ENCODE measurements at places on chromosomes 6 and 20. TPM values are rescaled to one million over a fixed set of nuclear protein-coding genes. Genes with fewer than 3 reads are reported as not detected.

DNA sequence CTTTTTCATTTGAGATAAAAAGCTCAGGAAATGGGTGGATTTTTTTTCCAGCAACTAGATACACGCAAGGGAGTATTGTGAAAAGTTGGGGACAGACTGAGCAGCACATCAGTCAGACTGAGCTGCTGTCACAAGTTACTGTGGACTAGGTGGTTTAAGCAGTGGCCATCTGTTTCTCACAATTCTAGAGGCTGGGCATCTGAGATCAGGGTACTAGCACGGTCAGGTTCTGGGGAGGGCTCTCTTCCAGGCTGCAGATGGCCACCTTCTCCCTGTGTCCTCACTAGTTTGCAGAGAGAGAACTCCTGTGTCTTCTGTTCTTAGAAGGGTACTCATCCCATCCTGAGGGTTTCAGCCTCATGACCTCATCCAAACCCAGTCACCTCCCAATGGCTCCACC lies 178.3 kb downstream of the SYNDIG1 start:
- no peak for DNase-seq

DNA sequence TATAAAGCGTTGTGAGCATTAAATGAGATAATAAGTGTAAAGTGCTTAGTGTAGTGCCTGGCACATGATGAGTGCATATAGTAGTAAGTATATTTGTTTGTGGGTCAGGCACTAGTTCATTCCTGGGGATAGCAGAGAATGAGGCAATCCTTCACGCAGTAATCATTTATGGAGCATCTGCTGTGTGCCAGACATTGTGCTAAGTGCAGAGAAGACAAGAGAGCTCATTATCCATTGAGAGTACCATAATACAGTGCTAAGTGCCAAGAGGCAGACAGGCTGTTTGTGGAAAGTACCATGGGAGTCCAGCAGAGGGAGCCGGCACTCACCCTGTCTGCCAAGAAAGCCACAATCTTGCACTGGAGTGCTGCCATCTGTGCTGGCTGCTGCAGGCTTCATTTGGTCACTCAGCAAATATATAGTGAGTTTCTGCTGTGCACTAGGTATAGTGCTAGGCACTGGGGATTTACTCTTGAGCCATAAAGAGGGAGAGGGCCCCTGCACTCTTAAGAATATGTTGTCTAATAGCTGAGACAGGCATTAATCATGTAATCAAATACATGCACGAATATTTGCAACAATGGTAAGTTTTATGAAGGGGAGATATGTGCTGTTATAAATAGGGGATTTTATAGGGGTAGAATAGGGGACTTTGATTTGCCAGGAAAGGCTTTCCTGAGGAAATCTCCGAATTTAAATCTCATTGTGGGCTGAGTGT lies 12.9 kb upstream of the MROH8 start:
- peak; percentile 89 for DNase-seq

DNA sequence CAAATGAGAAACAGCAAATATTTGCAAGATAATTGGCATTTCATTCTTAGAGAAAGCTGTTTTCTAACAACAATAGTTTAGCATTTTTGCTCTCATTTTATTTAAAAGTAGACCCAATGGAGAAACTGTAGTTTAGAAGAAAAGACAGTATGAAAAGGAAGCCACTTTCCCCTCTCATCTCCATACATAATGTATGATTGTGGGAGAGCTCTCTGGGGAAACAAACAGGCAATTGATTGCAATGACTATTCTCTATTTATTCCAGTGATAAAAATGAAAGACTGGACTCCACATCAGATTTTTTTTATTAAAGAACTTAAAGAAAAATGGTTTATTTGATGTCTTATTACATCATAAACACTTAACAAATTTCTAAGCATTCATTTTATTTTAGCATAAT lies 116.8 kb upstream of the SASH1 start:
- DNase-seq = no peak

DNA sequence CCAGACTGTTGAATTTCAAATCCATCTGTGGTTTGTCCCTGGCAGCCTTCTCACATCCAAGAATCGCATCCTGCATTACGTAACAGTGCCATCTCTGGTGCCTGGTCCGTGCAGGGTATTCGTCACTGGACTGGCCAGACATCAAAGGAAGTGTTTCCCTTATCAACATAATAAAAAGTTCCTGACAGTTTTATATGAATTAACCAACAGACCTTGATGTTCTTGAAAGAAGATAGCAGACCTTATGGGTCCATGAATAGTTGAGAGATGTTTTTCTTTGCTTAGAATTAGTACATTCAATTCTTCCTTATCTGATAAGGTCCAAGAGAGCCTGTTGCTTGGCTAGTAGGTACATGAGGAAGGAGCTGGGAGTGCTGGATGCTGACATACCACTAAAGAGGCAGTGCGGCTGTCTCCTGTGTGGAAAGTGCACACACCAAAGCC lies 77.6 kb downstream of the PHACTR2 start:
- DNase-seq = peak; percentile 39

- DNase-seq = no peak
Measured at GRCh38 chr20:1563598-1563997, 6.1 kb upstream of the SIRPD start.

DNA sequence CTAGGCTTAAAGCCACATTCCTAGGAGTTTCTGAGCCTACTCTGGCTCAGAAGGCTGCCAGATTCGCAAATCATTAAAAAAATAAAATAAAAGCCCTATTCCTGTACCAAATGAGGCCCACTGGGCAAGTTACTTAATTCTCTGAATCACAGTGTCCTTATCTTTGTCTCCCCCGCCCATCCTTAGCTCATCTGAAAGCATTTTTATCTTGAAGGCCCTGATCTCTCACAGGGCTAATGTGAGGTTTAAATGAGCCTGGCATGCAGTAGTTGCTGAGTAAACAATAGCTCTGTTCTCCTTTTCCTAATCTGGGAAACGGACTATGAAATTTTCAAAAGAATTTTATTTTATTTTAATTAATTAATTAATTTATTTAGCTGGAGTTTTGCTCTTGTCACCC lies 2.1 kb upstream of the ZBTB12 start:
- DNase-seq = no peak

- no peak for DNase-seq
Measured at GRCh38 chr20:51526754-51527153, 15.8 kb downstream of the NFATC2 start.

- DNase-seq = no peak
Measured at GRCh38 chr6:4319981-4320683, 184.8 kb upstream of the ECI2 start.

DNA sequence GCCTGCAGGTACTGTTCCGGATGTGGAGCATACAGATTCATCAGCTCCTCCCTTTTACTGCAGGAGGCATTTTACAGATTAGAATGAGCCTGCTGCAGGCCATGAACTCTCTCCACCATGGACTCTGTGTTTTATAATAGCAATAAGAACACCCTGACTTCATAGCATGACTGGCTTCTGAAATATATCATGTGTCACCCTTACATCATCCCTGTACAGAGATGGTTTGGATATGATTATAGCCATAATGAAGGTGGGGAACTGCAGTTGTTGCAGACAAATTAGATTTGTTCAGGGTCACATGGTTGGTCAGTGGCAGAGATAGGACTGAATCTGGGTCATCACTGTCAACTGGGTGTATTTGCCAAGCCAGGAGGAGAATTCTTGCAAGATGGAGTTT lies 100.7 kb downstream of the FOXO3 start:
- DNase-seq = no peak

DNA sequence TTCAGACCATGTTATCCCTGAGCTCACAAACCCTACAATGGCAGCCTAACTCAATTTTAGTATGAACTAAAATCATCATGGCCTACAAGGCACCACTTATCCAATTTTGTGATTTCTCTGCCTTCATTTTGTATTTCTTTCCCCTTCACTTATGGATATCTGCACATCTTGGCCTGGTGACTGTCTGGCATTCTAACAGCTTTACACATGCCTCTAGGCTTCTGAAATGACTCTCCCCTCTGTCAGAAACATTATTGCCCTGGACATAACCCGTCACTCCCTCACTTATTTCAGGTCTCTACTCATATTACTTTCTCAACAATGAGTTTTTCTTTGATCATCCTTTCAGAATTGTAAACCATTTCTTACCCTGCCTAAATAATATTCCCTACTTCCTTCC lies 89.2 kb upstream of the THEMIS start:
- DNase-seq = no peak

- no peak for DNase-seq
Measured at GRCh38 chr6:89454300-89454699, 21.3 kb downstream of the ANKRD6 start.

DNA sequence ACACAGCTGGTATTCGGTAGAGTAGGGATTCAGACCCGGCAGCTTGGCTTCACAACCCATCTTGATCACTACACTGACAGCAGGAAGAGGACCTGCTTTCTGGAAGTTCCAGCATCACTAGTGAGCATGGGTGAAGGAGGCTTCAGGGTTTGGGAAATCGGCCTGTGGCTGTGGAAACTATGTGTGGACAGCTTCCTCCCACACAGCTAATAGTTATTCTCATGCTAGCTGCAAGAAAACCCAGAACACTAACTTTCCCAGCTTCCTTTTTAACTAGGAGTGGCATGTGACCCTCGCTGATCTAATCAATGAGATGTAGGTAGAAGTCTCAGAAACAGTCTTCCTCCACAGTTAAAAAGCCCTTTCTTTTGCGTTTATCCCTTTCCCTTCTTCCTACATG lies 36.3 kb upstream of the SIRPA start:
- no peak for DNase-seq

ENPP5 gene
- total RNA-seq = 5.7 TPM

LRRN4 gene
- total RNA-seq = 3.6 TPM

BRPF3 gene
- 23.5 TPM for total RNA-seq

CYP24A1 gene
- total RNA-seq = not detected

SLX4IP gene
- total RNA-seq = 1.7 TPM

SRMS gene
- total RNA-seq = not detected
